ENCODE measurements at places on chromosomes 16 and 17. TPM values are rescaled to one million over a fixed set of nuclear protein-coding genes. Genes with fewer than 3 reads are reported as not detected.

DNA sequence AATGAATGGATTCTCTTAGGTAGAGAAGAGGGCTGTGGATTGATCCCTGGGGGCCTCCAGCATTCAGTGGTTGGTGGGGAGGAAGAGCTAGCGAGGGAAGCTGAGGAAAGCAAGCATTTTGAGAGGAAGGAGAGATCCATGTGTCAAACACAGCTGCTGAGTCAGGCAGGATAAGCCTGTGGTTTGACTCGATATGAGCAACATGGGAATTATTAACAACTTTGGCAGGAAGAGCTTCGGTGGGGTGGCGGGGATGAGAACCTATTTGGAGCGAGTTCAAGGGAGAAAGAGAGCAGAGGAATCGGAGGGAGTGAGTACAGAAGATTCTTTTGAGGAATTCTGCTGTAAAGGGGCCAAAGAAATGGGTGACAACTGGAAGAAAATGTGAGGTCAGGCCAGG, 59.5 kb upstream of the CDC42EP4 start:
- H3K36me3 ChIP-seq: no peaks in the 10 kb centered on the region
- H3K4me3 ChIP-seq: no peak overlapping the region
- no peak overlapping the region for H3K27ac ChIP-seq
- H3K27me3 ChIP-seq: no peaks in the 10 kb centered on the region
- no peaks in the 10 kb centered on the region for H3K4me1 ChIP-seq

IL4R gene
- total RNA-seq: 140 TPM

LGALS9B gene
- not detected for total RNA-seq

GRCh38 chr17:18860161-18860972, 2.4 kb downstream of the PRPSAP2 start:
- H3K4me3 ChIP-seq: no peak overlapping the region
- H3K27ac ChIP-seq: no peak overlapping the region
- no peaks in the 10 kb centered on the region for H3K36me3 ChIP-seq
- no peaks in the 10 kb centered on the region for H3K27me3 ChIP-seq

GRCh38 chr17:13182854-13183253, 165.0 kb upstream of the ELAC2 start:
- DNase-seq: no peak
- no peak overlapping the region for H3K27ac ChIP-seq
- H3K4me1 ChIP-seq: no peaks in the 10 kb centered on the region
- no peak overlapping the region for H3K4me3 ChIP-seq

GRCh38 chr16:1123525-1124230, 27.6 kb upstream of the C1QTNF8 start:
- no peak for DNase-seq
- H3K27ac ChIP-seq: no peak overlapping the region
- H3K4me3 ChIP-seq: no peak overlapping the region
- H3K27me3 ChIP-seq: no peaks in the 10 kb centered on the region
- no peaks in the 10 kb centered on the region for H3K4me1 ChIP-seq

- peaks cover 14% of the 10 kb centered on the region for H3K36me3 ChIP-seq
- no peak overlapping the region for H3K4me3 ChIP-seq
- no peaks in the 10 kb centered on the region for H3K27me3 ChIP-seq
- H3K4me1 ChIP-seq: peaks cover 11% of the 10 kb centered on the region
Measured at GRCh38 chr17:46089389-46089965, 90.4 kb downstream of the STH start.

GRCh38 chr17:82278786-82279391, 5.4 kb upstream of the CSNK1D start:
- DNase-seq: no peak
- H3K4me3 ChIP-seq: no peak overlapping the region
- no peaks in the 10 kb centered on the region for H3K27me3 ChIP-seq
- no peaks in the 10 kb centered on the region for H3K36me3 ChIP-seq
- no peak overlapping the region for H3K27ac ChIP-seq

DNA sequence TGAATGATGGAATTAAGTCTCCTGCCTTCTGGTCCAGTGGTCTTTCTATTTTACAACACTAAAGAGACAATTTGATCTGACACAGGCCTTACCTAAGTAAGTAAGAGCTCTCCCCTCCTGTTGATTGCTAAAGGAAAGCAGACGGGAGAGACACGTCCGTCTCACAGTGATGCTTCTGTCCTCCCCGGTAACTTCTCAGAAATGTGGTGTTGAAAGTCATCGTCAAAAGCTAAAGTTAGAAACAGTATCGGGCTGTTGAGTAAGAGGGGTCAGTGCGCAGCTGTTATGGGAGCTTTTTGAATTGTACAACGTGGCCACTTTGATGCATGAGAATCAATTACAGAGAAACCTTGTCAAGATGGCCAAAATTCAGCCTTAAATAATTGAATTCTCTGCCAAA, 1.9 kb upstream of the RBFOX1 start:
- no peak overlapping the region for H3K27ac ChIP-seq
- DNase-seq: no peak
- no peaks in the 10 kb centered on the region for H3K4me1 ChIP-seq
- H3K27me3 ChIP-seq: no peaks in the 10 kb centered on the region

HLF gene
- 0.81 TPM for total RNA-seq

- peaks cover 67% of the 10 kb centered on the region for H3K4me1 ChIP-seq
- no peak for DNase-seq
- H3K4me3 ChIP-seq: no peak overlapping the region
- H3K36me3 ChIP-seq: no peaks in the 10 kb centered on the region
Measured at GRCh38 chr17:67479148-67479547, 102.1 kb downstream of the PITPNC1 start.

DNA sequence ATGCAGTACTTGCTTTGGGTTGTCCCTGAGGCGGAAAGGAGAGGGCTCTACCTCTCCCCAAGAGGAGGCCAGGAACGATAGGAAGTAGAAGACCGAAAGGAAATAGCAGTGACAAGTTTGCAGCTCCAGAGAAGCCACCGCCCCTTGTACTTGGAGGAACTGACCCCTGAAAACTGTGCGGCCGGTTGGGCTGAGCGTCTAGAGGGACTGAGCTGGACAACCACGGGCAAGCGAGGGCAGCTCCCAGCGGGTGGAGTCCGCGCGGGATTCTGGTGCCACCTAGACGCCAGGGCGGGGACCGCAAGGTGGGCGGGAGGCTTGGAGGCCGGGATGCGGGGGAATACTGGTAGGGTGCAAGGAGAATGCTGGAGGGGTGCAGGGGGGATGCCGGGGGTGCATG, 1.3 kb upstream of the SLC6A4 start:
- peaks cover 40% of the 10 kb centered on the region for H3K27me3 ChIP-seq
- DNase-seq: no peak
- H3K27ac ChIP-seq: no peak overlapping the region
- H3K4me1 ChIP-seq: peaks cover 8% of the 10 kb centered on the region
- H3K4me3 ChIP-seq: no peak overlapping the region

LRRC46 gene
- total RNA-seq: 0.83 TPM

Data from CD8-positive, alpha-beta memory T cell (primary cell).